Stimulated activated CD8-positive, alpha-beta memory T cell treated with anti-CD3 and anti-CD28 coated beads, Interleukin-15, amount 100 ng/mL, for 48 hours (primary cell): ENCODE measurements at places on chromosomes 4 and X.

GRCh38 chr4:71006203-71006907, 12.9 kb downstream of the DCK start:
- DNase-seq, result no peak

- no peak for DNase-seq
These were observed 140.5 kb upstream of the RAPGEF2 start for GRCh38 chr4:158962393-158962792.

DNA sequence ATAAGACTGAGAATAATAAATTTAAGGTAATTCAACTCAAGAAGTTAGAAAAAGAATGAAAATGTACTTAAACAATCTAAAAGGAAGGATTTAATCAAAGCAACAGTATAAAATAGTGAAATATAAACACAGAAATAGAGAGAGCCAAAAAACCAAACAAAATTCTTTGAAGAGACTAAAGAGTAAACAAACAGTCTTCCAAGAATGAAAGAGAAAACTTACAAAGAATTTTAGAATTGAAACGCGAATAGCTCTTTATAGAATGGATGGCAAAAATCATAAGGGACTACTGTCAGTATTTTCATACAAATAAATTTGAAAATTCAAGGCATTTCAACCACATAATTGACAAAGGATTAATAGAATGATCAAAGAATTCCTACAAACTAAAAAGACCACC, 41.7 kb downstream of the VEGFC start:
- DNase-seq, result no peak

GRCh38 chr4:1988327-1988724, 20.4 kb downstream of the NELFA start:
- no peak for DNase-seq

DNA sequence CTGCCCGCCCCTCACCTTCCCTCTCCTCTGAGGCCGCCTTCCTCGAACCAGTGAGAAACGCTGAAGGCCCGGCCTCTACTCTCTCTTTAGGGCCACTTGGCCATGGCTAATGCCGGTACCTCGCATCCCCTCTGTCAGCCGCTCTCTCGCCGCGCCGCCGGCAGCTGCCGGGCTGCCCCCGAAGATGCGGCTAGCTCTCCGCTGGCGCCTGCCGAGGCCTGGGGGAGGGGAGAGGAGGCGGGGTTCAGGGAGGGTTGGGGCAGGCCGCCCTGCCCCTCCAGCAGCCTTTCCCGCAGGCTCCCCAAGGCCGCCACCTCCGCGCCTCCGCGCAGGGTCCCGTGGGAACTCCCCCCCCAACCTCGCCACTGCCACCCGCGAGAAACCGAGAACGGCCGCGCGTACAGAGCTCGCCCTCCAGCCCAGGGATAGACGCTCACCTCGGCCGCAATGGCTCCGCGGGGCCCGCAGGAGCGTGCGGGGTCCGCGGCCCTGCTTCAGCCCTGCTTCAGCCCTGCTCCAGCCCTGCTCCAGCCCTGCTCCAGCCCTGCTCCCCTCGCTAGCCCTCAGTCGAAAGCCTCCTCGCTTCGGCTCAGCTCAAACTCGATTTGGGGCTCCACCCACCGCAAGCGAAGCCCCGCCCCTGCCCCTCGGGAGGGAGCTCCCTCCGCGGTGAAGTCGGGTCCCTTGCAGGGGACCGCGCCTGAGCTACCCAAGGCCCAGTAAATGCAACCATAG, at the start of gene HUWE1:
Gene HUWE1 (minus strand): TSS at position 569 of the 735 bp plus-strand sequence. CDS start 32,612 bp downstream, outside the sequence.
- peak; percentile 78 for DNase-seq

DNA sequence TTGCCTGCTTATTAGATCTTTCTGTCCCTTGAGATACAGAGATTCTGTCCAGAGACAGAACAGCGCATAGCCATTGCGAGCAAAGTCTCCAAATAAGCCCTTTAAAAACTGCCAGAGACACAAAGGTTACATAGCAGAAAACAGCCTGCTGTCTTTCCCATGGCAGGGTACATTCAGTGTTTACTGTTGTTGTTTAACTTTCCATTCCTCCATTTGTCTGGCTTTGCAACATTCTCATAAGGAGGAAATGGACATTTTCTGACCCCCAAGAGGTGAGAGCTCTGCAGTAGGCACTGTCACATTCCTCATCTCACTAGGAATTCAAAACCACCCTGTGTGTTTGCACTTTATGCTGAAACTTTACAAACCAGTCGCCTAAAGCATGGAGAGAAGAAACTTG, 48.3 kb downstream of the PDE5A start:
- no peak for DNase-seq

DNA sequence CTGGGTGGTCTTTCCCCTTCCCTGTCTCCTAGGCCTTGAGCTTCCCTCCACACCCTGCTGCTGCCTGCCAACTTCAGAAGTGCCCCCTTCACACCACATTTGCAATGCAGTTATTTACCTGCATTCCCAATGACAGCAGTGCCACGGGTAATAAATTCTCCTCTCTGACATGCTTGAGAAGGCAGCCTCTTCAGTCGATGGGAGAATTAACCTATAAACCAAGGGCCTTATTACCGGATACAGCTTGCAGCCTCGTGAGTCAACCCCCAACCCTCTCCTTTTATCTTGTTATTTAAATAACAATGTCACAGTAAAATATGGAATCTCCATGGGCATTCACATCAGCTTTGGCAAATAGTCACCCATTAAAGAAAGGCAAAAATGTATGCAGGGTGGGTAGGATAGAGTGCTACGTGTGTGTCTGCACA, 34.7 kb upstream of the LGI2 start:
- no peak for DNase-seq

DNA sequence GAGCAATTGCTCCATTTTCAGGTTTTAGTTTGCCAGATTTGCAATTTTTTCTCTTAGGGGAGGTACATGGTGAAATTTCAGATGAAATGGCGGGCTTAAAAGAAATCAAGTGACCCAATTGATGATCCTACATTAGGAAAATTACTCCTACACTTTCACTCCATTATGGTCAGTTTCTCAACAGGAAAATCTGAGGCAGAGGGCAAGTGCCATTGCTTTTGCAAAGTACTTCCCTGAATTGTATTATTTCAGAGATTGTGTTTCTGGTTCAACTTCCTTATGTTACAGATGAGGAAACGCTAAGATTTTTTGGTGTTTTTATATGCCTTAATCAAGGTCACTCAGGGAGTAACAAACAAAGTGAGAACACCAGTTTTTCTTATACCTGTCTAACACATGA, 302.2 kb downstream of the ARAP2 start:
- DNase-seq, result no peak

DNA sequence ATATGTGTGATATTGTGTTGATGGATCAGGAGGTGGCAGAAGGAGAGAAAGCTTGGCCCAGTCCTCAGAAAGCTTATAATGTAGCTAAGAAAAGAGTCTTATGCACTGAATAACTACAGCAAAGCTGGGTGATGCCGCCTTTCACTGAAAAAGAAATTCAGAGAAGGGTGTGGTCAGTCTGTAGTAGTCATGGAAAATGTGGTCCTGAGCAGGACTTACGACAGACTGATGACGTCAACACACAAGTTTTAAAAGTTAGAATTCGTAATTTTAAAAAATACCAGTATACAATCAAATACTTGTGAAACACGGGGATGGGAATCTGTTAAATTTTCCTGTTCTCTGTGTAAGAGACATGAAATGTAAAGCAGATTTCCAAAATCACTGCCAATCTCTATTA, 87.0 kb upstream of the RAPGEF2 start:
- DNase-seq, result no peak

- peak; percentile 32 for DNase-seq
These were observed 862 bp upstream of the INPP4B start for GRCh38 chr4:142846729-142847596.

- no peak for DNase-seq
These were observed 20.5 kb downstream of the SEPTIN6 start for GRCh38 chrX:119672426-119672825.

- no peak for DNase-seq
These were observed 1540.5 kb downstream of the C4orf33 start for GRCh38 chr4:130636486-130636885.

DNA sequence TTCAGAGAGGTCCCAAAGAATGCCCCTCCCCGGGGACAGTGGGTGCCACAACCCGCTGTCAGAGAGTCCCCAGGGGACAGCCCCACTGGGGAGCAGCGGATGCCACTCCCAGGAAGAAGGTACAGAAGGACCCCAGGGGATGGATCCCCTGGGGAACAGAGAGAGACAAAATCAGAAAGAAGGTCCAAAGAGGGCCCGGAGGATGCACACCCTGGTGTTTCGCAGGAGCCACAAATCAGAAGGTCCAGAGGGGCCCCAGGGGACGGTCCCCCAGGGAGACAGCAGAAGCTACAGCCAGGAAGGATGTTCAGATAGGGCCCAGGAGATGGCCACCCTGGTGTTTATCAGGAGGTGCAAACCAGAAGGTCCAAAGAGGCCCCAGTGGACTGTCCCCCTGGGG, 1.4 kb downstream of the TEX13D start:
- no peak for DNase-seq

DNA sequence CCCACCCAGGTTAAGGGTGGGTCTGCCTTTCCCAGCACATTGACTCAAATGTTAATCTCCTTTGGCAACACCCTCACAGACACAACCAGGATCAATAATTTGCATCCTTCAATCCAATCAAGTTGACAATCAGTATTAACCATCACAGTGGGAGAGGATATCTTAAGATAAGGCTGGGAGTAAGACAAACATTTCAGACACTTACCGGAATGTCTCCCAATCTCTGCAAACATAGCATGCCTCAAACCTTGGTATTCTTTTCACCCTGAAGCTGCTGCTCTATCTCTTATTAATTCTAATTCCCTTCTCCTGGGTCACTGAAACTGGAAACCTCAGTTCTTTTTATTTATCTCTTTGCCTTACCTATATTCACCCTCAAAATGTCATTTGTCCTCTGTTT, 19.0 kb upstream of the TAPT1 start:
- DNase-seq, result no peak

GRCh38 chr4:174828845-174829701, at the start of gene GLRA3:
Gene GLRA3, minus strand, starts transcription at chr4:174829247. Its CDS starts 436 bp downstream, at chr4:174828811.
- DNase-seq, result no peak

DNA sequence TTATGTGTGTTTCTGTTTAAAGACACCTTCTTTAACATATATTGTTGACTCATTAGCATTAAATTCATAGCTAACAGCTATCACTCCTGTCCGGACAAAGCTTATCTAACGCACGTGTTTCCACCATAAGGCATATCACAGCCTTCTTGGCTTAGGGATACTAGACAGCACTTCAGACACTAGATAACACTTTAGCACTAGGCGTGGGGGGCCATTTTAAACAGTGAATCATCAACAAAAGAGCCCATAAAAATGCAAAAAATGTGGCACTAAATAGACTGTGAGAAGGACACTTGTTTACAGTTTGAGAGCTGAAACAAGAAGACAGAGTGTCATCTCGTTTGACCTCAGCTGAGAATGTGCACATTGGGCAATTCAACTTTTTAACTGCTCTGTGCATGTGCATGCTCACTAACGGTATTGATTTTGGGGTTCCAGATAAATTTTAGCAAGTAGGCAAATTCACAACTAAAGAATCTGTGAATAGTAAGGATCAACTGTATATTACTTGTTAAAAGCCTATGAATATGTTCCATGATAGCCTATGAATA, 58.9 kb upstream of the RAI2 start:
- DNase-seq, result no peak

DNA sequence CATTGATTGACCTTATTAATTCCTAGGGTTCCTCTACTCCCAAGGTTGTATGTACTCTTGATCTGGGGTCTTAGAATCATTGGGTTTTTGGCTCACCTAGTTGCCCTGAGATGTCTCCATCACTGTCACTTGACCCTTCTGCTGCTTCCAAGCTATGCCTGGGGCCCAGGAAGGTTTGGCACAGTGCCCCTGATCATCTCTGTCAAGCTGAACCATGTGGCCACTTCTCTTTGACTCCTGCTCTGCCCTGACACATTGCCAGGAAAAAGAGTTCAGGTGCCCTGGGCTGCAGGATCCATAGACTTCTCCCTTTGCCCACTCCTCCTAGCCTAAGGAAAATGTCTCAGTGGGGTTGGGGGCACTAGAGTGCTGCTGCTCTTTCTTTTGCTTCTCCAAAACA, 3.9 kb upstream of the CHST7 start:
- no peak for DNase-seq
